ENCODE measurements at places on chromosomes 3 and 15.

- no peak for DNase-seq
Observed at GRCh38 chr3:160678292-160678842, 1.4 kb downstream of the ARL14 start.

- DNase-seq = peak; percentile 23
Observed at GRCh38 chr15:41490355-41490754, 3.3 kb upstream of the ITPKA start.

DNA sequence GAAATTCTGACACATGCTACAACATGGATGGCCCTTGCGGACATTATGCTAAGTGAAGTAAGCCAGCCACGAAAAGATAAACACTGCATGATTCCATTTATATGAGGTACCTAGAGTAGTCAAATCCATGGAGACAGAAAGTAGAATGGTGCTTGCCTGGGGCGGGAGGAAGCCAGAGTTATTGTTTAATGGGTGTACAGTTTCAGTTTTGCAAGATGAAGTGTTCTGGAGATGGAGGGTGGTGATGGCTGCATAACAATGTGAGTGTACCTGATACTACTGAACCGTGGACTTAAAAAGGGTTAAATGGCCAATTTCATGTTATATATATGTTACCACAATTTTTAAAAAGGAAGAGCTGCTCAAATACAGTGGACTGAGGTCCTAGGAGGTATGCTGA lies 66.9 kb downstream of the SEMA5B start:
- no peak for DNase-seq

- DNase-seq = no peak
Observed at GRCh38 chr15:72685301-72685924, 569 bp downstream of the HIGD2B start.

GRCh38 chr3:52784931-52785590 lies 7.7 kb downstream of the ITIH1 start:
- no peak for DNase-seq

GRCh38 chr15:85005746-85006145 lies 24.1 kb downstream of the PDE8A start:
- no peak for DNase-seq

DNA sequence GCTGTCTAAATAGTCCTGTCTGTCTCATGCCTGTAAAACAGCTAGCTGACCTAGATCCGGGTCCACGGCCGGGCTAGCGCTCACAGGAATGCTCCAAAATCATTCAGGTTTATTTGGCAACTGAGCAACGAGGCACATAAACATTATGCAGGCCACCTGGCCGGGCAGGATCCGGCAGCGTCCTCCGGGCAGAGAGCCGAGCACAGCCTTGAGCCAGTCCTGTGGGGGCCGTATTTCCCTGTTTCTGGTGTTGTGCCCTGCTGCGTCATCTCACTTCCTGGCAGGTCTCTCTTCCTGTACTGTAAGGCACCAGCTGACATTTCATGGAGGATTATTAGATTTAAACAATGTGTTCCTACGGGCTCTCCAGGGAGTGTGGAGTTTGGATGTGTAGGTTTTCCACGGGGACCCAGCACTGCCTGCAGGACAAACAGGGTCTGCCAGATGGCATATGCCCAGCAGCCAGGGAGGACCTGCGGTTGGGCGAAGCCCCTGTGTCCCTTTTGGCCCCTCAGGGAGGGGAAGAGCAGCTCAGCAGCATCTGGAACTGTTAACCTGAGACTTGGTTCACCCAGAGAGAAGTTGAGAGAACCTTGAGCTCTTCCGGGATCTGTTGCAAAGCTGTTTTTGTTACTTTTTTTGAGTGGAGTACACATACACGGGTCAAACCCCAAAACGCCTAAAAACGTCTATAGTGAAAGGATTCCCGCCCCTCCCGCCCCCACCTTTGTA lies 16.6 kb upstream of the LRRK1 start:
- no peak for DNase-seq
